ENCODE measurements at places on chromosomes 11 and 22. TPM values are rescaled to one million over a fixed set of nuclear protein-coding genes. Genes with fewer than 3 reads are reported as not detected.

DNA sequence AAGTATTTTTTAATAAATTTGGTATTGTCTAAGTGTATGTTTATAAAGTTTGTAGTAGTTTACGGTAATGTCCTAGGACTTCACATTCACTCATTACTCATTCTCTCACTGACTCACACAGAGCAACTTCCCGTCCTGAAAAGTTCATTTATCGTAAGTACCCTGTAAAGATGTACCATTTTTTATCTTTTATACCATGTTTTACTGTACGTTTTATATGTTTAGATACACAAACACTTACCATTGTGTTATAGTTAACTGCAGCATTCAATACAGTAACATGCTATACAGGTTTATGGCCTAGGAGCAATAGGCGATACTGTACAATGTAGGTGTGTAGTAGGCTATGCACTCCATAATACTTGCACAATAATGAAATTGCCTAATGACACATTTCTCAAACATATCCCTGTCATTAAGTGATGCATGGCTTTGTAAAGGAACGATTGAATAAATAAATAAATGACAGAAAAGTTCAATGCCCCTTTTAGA is 12.5 kb upstream of the CARD18 start:
- no peak for DNase-seq

- no peak for DNase-seq
Measured at GRCh38 chr11:59272771-59273372, 60.1 kb upstream of the MPEG1 start.

- DNase-seq = no peak
Measured at GRCh38 chr22:38098410-38099249, 11.9 kb downstream of the BAIAP2L2 start.

- no peak for DNase-seq
Measured at GRCh38 chr11:93972790-93973189, 48.4 kb upstream of the HEPHL1 start.

DNA sequence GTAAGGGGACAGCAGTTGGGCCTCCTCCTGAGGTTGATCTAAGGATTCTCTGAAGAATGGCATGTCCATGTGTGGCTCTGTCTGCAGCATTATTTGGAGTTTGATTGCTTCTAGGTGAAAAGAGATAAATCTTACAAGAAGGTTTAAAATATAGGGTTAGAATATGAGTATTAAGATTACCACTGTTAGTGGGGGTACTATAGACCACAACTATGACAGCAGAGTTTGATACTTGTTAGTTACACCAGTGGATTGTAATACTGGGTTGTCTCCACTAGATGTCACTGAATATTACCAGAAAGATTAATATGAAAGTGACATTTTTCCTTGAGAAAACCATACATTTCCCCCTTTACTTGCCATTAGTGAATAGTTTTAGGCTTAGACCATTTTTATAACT is 47.9 kb downstream of the ZNF280B start:
- no peak for DNase-seq

- DNase-seq = no peak
Measured at GRCh38 chr11:105942921-105943320, 79.1 kb downstream of the MSANTD4 start.

UBQLNL gene
- 1.7 TPM for polyA plus RNA-seq
